ENCODE measurements at places on chromosomes 1 and 21.

DNA sequence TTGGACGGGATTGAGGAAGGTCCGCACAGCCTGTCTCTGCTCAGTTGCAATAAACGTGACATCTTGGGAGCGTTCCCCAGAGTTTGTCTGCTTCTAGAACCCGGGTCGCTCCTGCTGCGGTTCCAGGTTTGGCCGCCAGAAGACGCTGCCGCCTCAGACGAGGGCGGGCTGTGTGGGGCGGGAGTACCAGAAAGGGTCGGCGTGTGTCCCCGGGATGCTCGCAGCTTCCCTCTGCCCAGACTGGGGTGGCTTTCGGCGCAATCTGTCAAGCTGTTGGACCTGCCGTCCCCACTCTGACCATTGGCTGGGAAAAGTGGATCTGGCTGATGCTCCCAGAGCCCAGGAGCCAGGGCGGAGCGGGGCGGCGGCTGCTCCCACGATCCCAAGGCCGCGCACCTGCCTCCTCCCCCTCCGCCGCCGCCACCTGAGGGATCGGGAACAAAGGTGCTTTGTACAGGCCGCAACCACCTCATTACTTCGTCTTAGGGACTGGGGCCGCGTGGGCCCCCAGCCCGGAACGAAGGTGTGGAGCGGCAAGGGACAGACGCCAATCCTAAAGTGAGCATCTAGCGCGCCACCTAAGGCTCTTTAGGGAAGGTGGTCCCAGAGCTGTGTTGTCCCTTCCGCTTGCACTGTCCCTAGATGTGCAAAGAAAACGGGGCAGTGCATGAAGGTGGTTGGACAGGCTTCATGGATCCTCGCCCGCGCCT, 683 bp upstream of the EFNA4 start:
- peak; percentile 40 for DNase-seq

- no peak for DNase-seq
Measured at GRCh38 chr1:51941528-51941927, 49.0 kb downstream of the RAB3B start.

DNA sequence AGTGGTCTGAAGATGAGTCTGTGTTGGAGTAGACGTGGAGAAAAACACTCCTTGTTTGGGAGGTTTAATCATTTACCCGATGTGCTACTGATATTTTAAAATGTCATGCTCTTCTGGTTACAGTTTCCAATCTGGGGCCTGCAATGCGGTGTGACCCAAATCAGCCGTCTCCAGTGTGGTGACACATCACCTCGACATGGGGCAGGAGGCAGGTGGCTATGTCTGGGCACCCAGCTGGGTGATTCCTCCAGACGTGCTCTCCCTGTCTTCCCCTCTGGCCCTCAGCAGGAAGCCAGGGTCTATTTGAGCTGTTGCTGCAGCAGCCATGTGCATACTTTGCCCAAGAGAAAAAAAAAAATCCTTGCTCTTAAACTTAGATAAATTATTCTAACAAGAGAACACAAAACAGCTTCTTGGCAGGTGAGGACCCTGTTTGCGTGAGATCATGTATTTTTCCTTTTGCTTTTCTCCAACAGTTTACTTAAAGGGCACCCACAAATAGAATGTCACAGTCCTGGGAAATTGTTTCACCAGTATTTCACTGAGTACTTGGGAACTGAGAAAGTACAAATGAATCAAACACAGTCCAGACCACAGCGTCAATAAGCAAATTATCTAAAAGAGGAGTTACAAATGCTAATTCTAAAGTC, 38.9 kb upstream of the MAP10 start:
- DNase-seq, result no peak

DNA sequence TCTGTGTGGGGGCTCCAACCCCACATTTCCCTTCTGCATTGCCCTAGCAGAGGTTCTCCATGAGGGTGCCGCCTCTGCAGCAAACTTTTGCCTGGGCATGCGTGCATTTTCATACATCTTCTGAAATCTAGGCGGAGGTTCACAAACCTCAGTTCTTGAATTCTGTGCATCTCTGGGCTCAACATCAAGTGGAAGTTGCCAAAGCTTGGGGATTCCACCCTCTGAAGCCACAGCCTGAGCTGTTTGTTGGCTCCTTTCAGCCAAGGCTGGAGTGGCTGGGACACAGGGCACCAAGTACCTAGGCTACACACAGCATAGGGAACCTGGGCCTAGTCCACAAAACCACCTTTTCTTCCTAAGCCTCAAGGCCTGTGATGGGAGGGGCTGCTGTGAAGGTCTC, 235.3 kb downstream of the PDE4B start:
- no peak for DNase-seq

- no peak for DNase-seq
Measured at GRCh38 chr1:92736395-92736794, 48.5 kb downstream of the EVI5 start.

- peak; percentile 71 for DNase-seq
Measured at GRCh38 chr1:109214695-109215623, 1.2 kb downstream of the SARS1 start.

- DNase-seq, result no peak
Measured at GRCh38 chr1:223665592-223666312, at the start of gene CAPN8. TSS of gene CAPN8 (minus strand) at chr1:223665701. CDS start at chr1:223665646, 55 bp downstream.

- no peak for DNase-seq
Measured at GRCh38 chr1:240104672-240105071, 13.0 kb downstream of the FMN2 start.

GRCh38 chr1:22491995-22492715, 40.5 kb downstream of the ZBTB40 start:
- no peak for DNase-seq

- DNase-seq, result peak; percentile 38
Measured at GRCh38 chr1:29237852-29238619, 1.7 kb downstream of the PTPRU start.

DNA sequence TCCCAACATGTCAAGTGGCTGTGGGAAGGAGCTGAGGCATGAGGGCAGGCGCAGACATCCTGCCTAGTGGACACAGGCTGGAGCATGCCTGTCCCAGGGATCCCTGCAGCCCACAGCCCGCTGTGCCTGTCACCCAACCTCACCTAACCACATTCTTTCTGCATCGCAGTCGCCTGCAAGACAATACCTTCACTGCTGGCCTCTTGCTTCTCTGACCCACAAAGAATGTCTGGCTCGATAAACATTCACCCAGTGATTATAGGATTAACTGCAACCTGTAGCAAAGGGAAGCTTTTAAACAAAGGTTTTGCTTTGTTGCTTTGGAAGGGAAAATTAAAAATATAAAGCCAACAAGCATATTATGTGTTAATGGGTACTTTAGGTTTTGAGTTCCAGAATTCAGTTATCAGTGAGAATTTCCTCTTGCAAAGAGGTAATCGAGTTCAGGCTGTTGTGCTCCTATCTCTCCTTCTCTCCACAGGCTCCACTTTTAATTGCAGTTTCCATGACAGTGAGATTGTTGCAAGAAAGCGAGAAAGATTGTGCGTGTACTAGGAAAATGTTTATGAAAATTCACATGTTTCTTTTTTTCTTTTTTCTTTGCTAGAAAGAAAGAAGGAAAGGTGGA, 40.0 kb upstream of the ZNF648 start:
- no peak for DNase-seq

GRCh38 chr1:93328809-93329760, 16.6 kb upstream of the DR1 start:
- DNase-seq, result no peak

GRCh38 chr21:32611471-32611997, 643 bp downstream of the CFAP298 start:
- DNase-seq, result no peak

GRCh38 chr1:34362949-34363348, 186.2 kb downstream of the C1orf94 start:
- peak; percentile 99 for DNase-seq

- DNase-seq, result no peak
Measured at GRCh38 chr21:34836103-34836932, 167.5 kb downstream of the CLIC6 start.

DNA sequence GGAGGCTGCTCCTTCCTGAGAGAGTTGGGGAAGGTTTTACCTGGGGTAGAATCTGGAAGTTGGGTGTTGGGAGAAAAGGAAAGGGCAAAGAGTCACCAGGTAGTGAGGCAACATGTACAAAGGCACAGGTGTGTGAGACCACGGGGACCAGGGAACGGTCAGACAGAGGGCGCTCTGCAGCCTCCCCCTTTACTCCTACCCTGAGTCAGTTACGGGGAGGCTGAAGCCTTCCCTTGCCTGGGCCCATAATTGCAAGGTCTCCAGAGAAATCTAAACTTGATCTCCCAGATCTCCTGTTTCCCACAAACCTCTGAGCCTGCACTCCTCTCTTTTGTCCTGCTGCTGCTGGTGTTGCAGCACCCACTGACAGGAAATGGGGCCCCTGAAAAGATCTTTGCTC, 22.0 kb downstream of the CCN1 start:
- no peak for DNase-seq

- DNase-seq, result no peak
Measured at GRCh38 chr1:207284209-207284897, 37.1 kb upstream of the CD55 start.

DNA sequence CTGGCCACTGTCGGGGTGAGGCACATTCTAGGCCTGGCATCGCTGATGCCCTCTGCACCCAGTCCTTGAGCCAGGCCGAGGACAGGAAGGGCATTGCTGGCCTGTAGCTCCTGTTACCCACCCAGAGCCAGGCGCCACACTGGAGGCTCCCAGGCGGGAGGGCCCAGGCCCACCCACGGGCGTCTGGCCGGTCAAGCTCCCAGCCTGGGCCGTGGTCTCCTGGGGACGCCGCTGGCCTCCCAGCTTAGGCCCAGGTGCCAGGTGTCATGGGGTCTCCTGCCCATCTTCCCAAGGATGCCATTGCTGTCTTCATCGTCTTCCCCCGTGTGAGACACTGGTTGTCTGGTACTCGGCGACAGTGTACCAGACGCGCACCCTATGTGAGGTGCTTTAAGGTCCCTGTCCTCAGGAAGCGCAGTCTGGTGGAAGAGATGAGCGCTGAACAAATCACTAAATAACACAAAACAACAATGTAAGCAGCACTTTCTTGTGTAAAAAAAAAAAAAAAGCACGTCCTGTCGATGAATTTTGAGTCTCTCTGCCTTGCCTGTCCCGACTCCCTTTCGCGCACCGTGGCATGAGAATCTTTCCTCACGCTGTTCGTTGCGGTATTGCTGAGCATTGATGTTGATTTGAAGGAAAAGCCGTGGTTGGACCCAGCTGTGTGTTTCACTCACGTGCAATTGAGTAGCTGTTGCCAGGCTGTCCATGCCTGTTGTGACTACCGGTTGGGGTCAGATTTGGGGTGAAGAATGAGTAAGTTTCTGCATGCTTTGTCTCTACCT, 27.0 kb upstream of the TRAPPC10 start:
- DNase-seq, result no peak

DNA sequence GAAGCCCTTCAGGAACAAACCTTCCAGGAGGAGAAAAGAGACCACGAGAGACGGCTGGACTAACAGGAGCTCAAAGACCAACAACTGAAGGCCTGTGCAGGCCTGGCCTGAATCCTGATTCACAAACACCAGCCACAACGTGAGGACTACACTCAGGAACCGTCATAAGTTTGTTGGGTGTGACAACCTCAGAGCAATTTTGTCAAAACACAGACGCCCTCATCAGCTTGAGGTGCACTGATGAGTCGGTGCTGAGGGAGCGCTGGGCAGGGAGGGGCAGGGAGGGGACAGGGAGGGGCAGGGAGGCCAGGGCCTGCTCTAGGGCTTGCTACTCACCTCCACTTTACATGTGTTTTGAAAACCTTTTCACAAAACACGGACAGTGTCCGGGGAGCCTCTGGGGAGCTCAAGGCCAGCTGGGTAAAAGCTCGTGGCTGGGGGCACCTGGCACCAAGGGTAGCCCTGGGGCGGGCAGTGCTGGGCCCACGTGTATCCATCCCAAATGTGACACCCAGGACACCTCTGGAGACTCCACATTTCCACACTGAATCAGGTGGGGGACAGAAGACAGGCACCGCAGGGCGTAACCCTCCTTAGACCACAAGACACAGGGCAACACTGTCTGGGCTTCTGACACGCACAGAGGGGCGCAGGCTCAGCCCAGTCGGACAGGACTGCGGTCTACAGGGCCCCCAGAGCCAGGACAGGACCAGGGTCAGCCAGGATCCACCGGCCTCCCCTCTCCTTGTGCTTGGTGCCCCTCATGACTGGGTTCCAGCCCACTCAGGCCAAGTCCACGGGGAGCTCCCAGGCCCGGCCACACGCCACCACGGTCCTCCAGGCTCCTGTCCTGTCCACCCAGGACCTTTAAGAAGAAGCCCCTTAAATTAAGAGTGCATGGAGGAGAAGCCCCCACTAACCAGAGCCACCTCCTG, 16.5 kb downstream of the LSS start:
- DNase-seq, result no peak

- peak; percentile 20 for DNase-seq
Measured at GRCh38 chr1:61253059-61253735, 170.8 kb downstream of the NFIA start.

DNA sequence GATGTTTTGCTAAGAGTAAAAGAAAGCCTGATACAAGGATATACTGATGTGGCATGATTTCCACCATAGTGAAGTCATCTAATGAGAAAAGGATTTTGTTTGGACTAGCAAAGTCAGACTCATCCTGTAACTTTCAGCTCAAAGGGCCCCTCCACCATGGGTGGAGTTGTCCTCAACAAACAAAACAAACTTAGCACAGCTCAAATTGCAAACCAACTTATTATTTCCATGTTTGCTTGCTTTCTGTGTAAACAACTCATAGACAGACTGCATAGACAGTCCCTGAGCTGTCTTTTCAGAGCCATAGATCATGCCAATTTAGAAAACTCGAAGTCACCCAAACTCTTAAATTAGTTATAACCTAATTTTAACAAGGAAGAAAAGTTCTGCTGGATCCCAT, 69.4 kb upstream of the VAV3 start:
- DNase-seq, result no peak

- DNase-seq, result no peak
Measured at GRCh38 chr21:43692949-43693348, 26.0 kb upstream of the PDXK start.

GRCh38 chr1:158257888-158258287, 3.7 kb downstream of the CD1A start:
- no peak for DNase-seq

GRCh38 chr1:76759950-76760349, 107.3 kb upstream of the ST6GALNAC5 start:
- DNase-seq, result peak; percentile 27

- DNase-seq, result peak; percentile 55
Measured at GRCh38 chr1:38815903-38816627, 43.5 kb downstream of the RRAGC start.

DNA sequence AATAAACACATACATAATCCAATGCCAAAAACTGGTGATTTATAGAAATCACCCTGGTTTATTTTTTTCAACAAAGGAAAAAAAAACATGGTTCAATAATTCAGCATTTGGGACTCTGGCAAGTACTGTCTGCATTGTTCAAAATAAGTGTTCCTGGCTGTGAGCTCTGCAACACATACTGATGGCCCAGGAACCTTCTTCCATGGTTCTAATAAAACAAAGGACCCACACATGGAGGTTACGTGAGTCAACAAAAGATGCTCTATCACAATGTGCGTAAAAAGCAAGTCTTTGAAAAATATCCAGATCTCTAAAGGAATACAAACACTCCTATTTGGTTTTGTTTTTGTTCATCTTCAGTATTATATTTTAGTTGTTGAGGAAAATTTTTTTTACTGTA, 37.9 kb upstream of the C1orf198 start:
- DNase-seq, result no peak

GRCh38 chr21:25562660-25563059, 44.6 kb downstream of the MRPL39 start:
- no peak for DNase-seq
